ENCODE measurements at places on chromosomes 16 and 17. TPM values are rescaled to one million over a fixed set of nuclear protein-coding genes. Genes with fewer than 3 reads are reported as not detected.
A peak's percentile ranks its signal among the peaks of the same experiment; 100 is the strongest.

GRCh38 chr16:28603381-28604185 is 6.3 kb downstream of the SULT1A1 start:
- H3K4me1 ChIP-seq: no peaks in the 10 kb centered on the region
- H3K36me3 ChIP-seq: no peaks in the 10 kb centered on the region
- H3K27me3 ChIP-seq: no peaks in the 10 kb centered on the region

GRCh38 chr17:59372138-59372751 is 40.8 kb downstream of the YPEL2 start:
- no peaks in the 10 kb centered on the region for H3K27me3 ChIP-seq
- no peak overlapping the region for H3K4me3 ChIP-seq
- no peaks in the 10 kb centered on the region for H3K36me3 ChIP-seq
- peak overlapping the region; percentile 60 for H3K27ac ChIP-seq
- H3K4me1 ChIP-seq: peaks cover 32% of the 10 kb centered on the region
- peak; percentile 42 for DNase-seq

- no peak overlapping the region for H3K27ac ChIP-seq
- H3K36me3 ChIP-seq: no peaks in the 10 kb centered on the region
- H3K4me1 ChIP-seq: no peaks in the 10 kb centered on the region
- H3K4me3 ChIP-seq: no peak overlapping the region
These were observed 242.4 kb downstream of the ZFHX3 start for GRCh38 chr16:72805486-72805885.

DNA sequence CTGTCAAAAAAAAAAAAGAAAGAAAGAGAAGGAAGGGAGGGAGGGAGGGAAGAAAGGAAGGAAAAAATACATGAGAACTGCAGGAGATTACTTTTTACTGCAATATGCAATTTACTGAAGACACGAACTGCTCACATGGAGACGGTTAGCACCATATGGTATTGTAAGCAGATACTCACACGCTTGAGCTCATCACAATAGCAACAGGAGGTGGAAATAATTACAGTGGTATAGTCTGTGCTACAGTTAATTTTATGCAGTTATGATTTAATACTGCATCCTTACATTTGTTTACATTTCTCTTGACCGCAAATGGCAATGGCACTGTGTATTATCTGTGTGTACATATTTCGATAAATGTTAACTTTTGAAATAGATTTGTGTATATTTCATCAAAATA is 21.4 kb upstream of the SLC46A1 start:
- H3K27ac ChIP-seq: no peak overlapping the region
- H3K4me3 ChIP-seq: no peak overlapping the region
- no peaks in the 10 kb centered on the region for H3K36me3 ChIP-seq
- no peak for DNase-seq
- H3K27me3 ChIP-seq: no peaks in the 10 kb centered on the region

DNA sequence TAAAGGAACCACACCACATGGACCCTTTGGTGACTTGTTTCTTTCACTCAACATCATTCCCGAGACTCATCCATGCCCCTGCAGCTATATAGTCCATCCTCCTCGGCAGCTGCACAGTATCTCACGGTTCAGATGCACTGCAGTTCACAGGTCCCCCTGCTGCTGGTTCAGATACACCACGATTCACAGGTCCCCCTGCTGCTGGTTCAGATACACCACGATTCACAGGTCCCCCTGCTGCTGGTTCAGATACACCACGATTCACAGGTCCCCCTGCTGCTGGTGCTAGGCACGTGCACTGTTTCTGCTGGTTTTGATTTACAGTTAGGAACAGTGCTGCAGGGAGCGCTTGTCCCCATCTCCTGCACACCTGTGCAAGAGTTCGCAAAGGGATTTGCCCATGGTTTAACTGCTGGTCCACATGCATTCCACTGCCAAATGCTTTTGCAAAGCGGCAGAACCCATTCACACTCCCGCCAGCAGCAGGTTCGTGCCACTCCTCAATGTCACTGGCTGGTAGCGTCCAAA is 3.8 kb downstream of the HSDL1 start:
- no peak overlapping the region for H3K4me3 ChIP-seq
- peaks cover 5% of the 10 kb centered on the region for H3K4me1 ChIP-seq
- no peaks in the 10 kb centered on the region for H3K27me3 ChIP-seq
- H3K27ac ChIP-seq: no peak overlapping the region

DNA sequence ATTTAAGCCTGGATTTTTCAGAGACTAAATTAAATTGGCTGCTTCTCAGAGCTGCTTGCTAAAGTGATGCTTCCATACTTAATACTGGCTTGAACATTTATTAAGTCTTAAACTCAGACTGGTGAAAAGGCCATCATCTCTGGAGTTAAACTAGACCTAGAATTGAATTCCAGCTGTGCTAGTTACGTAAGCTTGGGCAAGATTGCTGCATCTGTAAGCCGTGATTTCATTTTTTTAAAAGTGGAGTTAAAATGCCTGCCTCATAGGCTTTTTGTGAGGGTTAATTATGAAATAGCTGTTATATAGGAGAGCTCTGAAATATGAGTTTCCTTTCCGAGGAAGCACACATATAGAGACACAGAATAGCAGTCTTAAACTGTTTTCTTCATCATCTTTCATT is 84.7 kb downstream of the VAT1L start:
- H3K36me3 ChIP-seq: no peaks in the 10 kb centered on the region
- no peak overlapping the region for H3K4me3 ChIP-seq
- H3K27me3 ChIP-seq: no peaks in the 10 kb centered on the region

DNA sequence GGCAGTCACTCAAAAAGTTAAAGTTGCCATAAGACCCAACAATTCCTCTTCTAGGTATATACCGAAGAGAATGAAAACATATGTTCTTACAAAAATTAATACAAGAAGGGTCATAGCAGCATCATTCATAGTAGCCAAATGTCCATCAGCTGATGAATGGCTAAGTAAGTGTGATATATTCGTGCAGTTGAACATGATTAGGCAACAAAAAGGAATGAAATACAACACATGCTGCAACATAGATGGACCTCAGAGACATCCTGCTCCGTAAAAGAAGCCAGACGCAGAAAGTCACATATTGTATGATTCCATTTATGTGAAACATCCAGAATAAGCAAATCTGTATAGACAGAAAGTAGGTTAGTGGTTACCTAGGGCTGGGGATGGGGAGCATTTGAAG is 229.4 kb upstream of the CACNG5 start:
- H3K27me3 ChIP-seq: no peaks in the 10 kb centered on the region
- no peak overlapping the region for H3K27ac ChIP-seq
- no peaks in the 10 kb centered on the region for H3K4me1 ChIP-seq
- no peaks in the 10 kb centered on the region for H3K36me3 ChIP-seq
- no peak overlapping the region for H3K4me3 ChIP-seq

Gene TSPOAP1
- total RNA-seq: 42.7 TPM

Gene SLC35G6
- total RNA-seq: not detected
